ENCODE measurements at places on chromosomes 13 and 19.

DNA sequence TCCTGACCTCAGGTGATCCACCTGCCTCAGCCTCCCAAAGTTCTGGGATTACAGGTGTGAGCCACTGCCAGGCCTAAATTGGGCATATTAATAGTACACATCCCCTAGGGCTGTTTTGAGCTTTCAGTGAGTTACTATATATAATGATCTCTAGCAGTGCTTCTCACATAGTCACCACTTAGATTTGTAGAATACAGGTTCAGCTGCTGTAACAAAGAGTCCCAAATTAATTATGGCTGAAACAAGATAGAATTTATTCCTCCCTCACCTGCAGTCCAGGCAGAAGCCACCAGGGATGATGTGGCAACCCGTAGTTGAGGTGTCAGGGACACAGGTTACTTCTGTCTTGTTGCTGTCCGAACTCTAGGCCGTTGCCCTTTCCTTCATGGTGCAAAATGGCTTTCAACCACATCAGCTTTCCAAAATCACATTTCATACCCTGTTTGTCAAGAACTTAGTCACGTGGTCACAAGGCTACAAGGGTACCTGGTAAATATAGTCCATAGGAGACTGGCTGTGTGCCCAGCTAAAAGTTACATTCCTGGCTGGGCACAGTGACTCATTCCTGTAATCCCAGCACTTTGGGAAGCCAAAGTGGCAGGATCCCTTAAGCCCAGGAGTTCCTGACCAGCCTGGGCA lies 2.9 kb downstream of the PROSER3 start:
- no peak overlapping the region for H3K4me3 ChIP-seq
- no peak overlapping the region for H3K27ac ChIP-seq
- H3K36me3 ChIP-seq: peaks cover 42% of the 10 kb centered on the region
- H3K4me1 ChIP-seq: peaks cover 34% of the 10 kb centered on the region
- peaks cover 7% of the 10 kb centered on the region for H3K27me3 ChIP-seq

GRCh38 chr19:15813916-15814315 lies 1.5 kb downstream of the OR10H1 start:
- H3K27ac ChIP-seq: no peak overlapping the region
- peaks cover 19% of the 10 kb centered on the region for H3K4me1 ChIP-seq
- H3K36me3 ChIP-seq: no peaks in the 10 kb centered on the region
- DNase-seq: no peak

GRCh38 chr19:39308531-39309304 lies 11.9 kb downstream of the LRFN1 start:
- no peak overlapping the region for H3K27ac ChIP-seq
- H3K4me3 ChIP-seq: no peak overlapping the region
- no peak for DNase-seq
- H3K36me3 ChIP-seq: peaks cover 12% of the 10 kb centered on the region
- H3K27me3 ChIP-seq: no peaks in the 10 kb centered on the region
- H3K4me1 ChIP-seq: peaks cover 30% of the 10 kb centered on the region

DNA sequence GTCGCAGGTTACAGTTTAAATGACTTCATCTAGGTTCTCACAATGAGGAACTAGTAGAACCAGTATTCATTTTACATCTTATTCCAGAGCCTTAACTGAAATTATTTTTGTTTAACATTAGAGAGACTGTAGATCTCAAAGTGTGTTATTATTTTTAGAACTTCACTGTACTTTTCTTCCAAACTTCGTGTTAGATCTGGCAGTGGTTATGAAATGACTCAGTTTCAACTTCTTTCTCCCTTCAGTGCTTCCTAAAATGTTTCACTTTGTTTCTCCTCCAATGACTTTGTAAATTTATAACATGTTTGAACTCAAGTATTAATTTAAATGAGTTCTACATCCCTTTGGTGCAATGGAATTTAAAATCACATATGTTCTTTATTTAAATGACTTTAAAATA lies 139.3 kb downstream of the PCDH9 start:
- no peak overlapping the region for H3K27ac ChIP-seq
- H3K4me1 ChIP-seq: no peaks in the 10 kb centered on the region
- H3K27me3 ChIP-seq: no peaks in the 10 kb centered on the region
- no peaks in the 10 kb centered on the region for H3K36me3 ChIP-seq
- DNase-seq: no peak

DNA sequence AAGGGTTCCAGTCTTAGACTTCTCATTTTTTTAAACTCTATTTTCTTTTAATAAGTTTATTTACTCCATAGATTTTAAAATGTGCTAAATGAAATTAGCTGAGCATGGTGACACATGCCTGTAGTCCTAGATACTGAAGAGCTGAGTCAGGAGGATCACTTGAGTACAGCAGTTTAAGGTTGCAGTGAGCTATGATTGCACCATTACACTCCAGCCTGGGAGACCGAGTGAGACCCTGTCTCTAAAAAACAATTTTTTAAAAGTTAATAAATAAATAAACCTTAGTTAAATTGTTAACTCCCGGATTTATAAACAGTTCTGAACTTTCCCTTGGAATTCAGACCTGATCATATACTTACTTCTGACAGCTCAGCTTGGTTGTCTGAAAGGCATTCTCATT lies 32.5 kb downstream of the PCDH20 start:
- no peaks in the 10 kb centered on the region for H3K27me3 ChIP-seq
- H3K36me3 ChIP-seq: no peaks in the 10 kb centered on the region
- DNase-seq: no peak
- H3K27ac ChIP-seq: no peak overlapping the region

Data from naive thymus-derived CD8-positive, alpha-beta T cell (primary cell).